ENCODE measurements at places on chromosomes 1 and 21.

GRCh38 chr1:230495076-230495475 is 68.9 kb upstream of the PGBD5 start:
- no peak for DNase-seq

GRCh38 chr1:45010855-45011811 is at the start of gene HECTD3:
HECTD3 (minus strand) TSS chr1:45011324; CDS start chr1:45011257, 67 bp downstream.
- DNase-seq = peak; percentile 46

GRCh38 chr1:17965515-17966100 is 142.0 kb upstream of the IGSF21 start:
- no peak for DNase-seq

DNA sequence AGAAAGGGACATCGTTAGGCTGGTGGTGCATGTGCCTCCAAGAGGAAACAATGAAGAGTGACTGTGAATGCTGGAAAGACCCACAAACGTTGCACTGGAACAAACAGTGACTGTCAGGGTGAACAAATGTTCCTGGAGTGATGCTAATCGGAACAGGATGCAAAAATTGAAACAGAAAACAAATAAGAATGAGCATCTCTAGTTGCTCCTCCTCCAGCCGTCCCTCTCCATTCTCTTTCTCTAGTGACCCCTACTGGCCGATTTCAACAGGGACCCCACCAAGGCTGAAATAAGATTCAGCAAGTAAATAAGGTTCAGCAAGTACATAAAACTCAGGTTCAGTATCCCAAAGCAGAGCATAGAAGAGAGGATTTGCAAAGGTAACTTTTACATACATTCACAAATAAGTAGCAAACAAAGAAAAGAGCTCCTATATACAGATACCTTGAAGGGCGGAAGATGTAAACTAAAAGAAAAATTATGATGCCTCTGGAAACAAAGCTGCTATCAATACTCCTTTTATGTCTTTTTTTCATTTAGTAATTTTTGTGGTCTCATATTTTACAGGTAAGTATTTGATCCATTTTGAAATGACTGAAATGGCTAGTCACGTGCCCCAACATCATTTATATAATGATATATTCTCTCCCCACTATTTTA is 836.1 kb upstream of the ADAMTS5 start:
- no peak for DNase-seq

DNA sequence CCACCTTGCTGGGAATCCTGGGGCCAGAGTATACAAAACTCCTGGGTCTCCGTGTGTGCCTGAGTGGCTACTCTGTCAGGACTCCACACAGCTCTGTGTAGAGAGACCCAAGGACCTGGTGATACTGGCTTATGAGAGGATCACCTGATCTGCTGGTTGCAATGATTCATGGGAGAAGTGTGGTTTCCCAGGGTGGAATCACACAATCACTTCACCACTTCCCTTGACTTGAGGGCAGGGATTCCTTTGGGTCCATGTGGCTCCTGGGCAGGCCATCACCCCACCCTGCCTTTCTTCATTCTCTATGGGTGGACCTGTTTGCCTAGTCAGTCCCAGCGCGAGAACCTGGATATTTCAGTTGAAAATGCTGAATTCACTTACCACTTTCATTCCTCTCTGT is 13.3 kb downstream of the PRSS38 start:
- no peak for DNase-seq

DNA sequence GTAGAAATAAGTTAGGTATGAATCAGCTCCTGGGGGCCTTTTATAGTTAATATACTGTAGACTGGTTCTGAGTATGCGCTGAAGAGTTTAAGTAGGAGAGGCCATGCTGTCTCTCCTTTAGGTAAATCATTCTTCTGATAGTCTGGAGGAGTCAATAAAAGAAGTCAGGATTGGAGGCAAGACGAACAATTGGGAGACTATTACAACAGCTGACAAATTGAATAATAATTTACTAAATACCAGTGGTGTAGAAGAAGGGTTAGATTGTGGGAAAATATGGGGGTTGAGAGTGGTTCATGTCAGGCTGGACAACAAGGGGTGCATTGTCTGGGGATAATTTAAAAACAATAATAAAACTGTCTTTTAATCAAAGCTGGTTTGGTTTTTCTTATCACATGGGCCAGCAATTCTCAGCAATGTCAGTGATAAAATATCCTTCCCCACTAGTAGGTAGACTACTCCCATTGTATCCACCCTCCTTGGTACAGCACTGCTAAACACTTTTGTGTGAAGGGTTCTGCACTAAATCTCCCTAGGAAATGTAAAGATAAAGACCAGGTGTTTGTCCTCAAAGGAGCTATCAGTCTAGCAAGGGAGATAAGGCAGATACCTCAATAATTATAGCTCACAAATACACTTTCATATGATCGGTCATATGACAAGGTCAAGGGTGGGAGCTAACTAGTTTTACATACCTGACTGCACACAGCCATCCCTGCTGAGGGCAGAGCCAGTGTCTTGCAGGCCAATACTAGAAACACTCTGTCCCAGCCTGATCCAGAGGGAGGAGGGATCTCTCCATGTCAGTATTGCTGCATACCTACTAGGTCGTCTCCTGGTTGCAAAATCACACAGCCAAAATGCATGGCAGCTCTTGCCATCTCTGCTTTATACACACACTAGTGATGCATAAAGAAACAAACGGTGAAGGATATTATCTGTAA is 299.7 kb downstream of the VAV3 start:
- DNase-seq = no peak

- no peak for DNase-seq
These were observed 111.8 kb upstream of the USH2A start for GRCh38 chr1:216535059-216535458.

DNA sequence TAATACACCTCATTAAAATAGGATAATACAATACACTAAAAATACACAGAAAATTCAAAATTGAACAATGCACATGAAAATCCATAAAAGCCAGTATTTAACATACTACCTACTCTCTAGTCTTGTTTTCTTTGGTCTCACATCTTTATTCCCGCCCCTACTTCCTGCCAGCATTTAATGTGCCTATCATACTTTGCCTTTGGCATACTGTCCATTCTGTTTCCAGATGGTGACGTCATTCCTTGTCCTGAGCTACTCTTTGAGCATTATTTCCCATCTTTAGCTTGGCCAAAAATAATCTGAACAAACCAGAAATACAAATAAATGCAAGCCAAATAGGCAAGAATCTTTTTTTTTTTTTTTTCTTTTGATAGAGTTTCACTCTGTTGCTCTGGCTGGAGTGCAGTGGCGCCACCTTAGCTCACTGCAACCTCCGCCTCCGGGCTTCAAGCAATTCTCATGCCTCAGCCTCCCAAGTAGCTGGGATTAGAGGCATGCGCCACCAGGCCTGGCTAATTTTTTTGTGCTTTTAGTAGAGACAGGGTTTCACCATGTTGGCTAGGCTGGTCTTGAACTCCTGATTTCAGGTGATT is 4.4 kb downstream of the HFM1 start:
- no peak for DNase-seq

DNA sequence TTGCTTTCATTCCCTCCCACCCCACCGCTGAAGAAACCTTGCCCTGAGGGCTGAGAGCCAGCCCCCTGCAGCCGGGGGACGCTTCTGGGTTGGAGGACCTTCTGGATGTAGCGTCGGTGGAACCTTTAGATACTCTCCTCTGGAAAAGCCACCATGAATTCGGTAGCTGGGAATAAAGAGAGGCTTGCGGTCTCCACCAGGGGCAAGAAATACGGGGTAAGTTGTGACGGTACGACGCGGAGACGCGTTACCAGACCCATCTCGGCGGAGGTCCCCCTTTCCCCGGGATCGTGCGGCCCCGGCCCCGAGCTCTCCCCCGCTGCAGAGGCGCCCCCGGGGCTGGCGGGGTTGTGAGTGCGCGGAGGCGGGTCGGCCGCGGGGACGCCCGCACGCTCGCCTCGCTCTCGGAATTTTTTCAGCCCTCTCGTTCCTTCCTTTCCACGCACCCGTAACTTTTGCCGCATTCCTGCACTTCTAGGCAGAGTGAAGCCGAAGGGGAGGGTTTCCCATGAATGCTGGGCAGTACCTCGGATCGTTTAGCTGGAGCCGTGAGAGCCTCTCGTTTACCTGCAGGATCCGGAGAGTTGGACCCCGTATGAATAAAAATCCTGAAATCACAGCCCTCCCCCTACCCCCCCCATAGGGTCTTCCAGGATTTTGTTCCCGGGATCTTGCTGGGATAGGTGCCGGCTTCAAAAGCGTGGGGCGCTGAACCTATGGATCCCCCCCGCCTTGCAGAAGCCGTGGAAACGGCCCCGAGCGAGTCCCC is 671 bp downstream of the KIF26B start:
- DNase-seq = no peak

DNA sequence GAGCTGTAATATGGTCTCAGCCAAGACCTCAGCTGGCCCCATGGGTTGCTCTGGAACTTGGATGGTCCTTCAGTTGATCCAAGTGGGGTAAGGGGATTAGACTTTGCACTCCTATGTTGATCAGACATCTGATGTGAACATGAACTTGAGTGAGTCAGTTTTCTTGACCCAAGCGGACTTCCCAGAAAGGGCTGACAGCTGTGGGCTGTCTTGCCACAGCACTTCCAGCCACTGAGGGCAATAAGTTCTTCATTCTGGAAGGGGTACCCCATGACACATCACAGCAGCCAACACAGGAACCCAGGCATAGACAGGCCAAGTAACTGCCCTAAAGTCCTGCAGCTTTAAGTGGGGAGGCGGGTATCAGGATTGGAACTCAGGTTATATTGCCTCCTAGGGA is 93.9 kb upstream of the USP24 start:
- DNase-seq = no peak

GRCh38 chr1:30569384-30569783 is 154.0 kb downstream of the MATN1 start:
- DNase-seq = no peak

DNA sequence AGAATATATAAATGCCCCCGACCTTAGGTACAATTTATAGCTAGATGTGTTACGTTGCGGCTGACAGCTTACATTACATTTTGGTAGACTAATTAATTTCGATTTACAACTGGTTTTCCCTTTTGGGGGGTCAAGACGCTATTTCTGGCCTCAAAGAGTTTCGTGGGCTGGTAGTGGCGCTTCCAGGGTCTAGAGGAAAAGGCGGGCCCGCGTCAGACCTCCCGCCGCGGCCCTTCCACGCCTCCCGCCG is 391 bp downstream of the IFT25 start:
- DNase-seq = no peak

GRCh38 chr1:168093616-168094015 is 43.1 kb downstream of the GPR161 start:
- DNase-seq = no peak

DNA sequence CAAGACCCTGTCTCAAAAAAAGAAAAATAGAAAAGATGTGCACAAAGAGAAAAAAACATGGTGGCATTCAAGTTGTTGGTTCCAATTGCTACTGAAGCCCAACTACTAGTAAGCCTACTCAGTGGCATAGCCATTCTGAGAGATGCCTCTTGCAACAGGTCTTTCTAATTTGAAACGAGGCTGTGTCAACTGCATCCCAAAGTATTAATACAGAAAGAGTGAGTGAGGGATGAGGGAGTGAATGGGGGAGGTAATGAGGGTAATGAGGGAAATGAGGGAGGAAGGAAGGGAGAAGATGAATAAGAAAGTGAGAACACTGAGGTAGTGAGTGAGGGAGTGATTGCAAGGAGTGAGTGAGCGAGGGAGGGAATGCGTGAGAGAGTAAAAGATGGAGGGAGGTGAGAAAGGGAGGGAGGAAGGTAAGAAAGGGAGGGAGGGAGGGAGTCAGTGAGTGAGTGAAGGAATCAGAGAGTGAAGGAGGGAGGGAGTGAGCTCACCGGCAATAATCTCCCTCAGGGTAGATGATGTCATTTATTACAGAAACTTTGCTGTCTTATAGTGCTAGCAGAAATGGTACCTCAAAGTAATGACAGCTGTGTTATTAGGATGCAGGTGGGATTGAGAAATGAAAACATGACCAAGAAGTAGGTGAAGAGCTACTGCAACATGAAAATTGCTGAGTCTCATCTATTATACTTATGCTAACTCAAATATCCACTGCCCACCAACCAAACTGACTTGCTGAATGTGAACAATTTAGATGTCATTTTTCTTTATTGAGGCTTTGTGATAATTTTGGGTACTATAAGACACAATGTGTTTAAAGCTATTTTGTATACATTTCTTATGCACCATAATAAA is 75.6 kb upstream of the ADAM30 start:
- DNase-seq = no peak

DNA sequence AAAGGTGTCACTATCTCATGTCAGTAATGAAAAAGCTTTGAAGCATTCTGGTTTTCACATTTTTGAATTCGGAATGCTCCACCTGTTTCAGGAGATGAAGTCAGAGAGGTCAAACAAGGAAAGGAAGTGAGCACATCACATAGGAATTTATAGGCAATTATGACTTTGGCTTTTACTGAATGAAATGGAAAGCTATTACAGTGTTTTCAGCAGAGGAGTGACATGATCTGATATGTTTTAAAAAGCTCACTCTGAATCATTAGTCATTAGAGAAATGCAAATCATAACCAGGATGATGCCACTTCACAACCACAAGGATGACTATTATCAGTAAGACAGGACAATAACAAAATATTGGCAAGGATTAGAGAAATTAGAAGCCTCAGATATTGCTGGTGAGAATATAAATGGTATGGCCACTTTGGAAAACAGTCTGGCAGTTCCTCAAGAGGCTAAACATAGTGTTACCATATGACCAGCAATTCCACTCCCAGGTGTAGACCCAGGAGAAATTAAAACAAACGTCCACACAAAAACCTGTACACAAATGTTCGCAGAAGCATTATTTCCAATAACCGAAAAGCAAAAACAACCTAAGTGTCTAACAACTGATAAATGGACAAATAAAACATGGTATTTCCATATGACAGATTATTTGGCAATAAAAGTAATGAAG is 7.5 kb downstream of the TAF1A start:
- DNase-seq = no peak

GRCh38 chr1:202184750-202185460 is 8.7 kb upstream of the LGR6 start:
- DNase-seq = peak; percentile 35

DNA sequence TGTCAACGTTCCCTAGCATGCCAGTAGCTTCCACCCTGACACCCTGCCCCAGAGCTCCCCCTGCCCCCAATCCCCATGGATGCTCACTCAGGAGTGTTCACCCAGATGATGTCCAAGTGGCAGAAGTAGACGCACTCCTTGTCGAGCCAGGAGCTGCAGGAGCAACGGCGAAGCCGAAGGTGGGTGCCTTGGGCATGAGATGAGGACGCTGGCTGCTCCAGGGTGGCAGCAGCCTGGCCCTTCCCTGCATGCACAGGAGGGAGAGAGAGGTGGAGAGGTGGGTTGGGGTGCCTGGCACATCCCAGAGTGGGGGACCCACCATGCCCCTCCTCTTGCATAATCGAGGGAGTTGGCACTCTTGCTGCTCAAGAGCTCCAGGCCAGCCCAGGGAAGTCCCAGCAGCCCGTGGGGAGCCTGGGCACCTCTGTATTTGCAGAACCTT is 502 bp downstream of the EDN2 start:
- no peak for DNase-seq

DNA sequence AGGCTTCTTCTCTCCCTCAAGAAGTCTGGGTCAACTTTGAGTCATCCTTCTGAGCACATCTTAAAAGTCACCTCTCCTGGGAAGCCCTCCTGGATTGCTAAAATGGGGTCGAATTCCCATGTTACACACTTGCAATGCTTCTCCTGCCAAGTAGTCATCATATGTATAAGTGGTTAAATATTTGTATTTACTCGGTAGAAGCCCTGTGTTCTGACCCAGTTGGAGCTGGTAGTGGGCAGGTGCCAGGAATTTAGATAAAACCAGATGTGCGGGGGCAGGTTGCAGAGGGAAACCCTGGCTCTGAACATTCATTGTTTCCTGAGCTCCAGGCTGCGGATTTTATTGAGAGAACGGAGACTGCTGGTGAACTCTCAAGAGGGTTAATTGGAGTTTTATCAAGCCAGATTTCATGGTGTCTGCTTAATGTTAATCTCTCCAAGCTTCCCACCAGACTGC is 52.8 kb upstream of the RPL11 start:
- DNase-seq = no peak

GRCh38 chr21:46218906-46219590 is 9.5 kb downstream of the LSS start:
- DNase-seq = no peak
